ENCODE measurements at places on chromosomes 4 and X.

DNA sequence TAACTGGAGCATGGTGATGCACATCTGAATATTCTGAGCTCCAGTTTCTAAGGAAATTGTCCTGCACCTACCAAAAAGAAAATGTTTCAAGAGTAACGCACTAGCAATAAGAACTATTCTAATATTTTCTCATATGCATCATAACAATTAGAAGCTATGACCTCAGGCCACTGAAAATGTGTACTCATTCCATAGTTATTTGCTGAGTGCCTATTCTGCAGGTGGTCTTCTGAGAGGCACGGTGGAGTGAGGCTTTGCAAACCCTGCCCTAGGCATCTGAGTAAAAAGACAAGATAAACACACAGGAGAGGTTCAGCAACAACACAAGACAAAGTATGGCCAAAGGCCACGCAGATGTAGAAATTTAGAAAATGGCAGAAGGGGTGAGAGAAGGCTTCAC, 23.7 kb downstream of the SLC10A6 start:
- no peak for DNase-seq

DNA sequence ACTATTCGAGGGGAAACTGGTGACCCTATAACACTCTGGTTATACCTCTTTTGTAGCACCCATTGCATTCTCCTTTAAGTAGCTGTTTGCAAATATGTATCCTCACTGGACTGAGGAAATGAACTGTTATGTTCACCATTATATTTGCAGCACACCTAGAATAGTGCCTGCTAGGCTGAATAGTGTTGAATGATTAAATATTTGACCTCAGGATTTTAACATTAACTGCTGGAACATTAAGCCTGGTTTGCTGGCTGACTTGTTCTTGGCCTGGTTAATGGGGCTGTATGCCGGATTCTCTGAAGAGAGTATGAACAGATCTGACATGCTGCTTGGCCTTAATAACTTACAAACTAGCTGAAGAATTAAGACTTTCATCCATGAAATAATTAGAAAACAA, 80.1 kb downstream of the RS1 start:
- no peak for DNase-seq

GRCh38 chr4:52555356-52555716, 103.8 kb downstream of the USP46 start:
- DNase-seq: peak; percentile 48

DNA sequence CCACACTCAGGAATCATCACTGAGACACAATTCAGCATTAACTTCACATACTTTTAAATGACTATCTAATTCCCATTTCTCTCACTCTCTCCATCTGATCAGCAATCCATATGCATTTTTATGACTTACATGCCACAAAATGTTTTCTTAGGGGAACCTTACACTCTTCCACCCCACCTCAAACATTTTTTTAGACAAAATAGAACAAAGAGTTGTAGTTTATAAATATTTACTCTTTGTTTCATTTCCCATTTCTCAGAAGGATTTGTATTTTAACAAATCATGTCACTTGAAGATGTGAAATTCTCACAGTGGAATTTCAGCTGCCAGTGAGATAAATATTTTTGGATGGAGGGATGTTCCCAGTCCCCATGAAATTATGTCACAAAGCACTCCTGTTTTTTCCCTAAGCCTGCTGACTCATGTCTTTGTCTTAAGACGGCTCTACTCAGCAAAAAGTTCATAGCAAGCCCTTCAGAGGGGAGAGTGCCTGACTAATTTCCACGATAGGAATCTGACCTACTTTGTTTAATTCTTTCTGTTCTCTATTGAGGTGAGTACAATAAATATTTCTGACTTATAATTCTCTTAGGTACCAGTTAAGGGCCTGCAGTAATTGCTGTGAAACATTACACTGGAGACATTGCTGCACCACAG, 257.7 kb downstream of the THOC2 start:
- DNase-seq: no peak

GRCh38 chrX:154530286-154530685, 14.3 kb upstream of the FAM3A start:
- no peak for DNase-seq

GRCh38 chrX:1165535-1166196, 46.8 kb downstream of the CRLF2 start:
- peak; percentile 38 for DNase-seq

- DNase-seq: no peak
These were observed 538.6 kb downstream of the ANKRD50 start for GRCh38 chr4:124173912-124174311.

- peak; percentile 32 for DNase-seq
These were observed 23.9 kb upstream of the PRDM8 start for GRCh38 chr4:80173401-80173800.

GRCh38 chr4:132592340-132592739, 556.8 kb upstream of the PCDH10 start:
- no peak for DNase-seq

DNA sequence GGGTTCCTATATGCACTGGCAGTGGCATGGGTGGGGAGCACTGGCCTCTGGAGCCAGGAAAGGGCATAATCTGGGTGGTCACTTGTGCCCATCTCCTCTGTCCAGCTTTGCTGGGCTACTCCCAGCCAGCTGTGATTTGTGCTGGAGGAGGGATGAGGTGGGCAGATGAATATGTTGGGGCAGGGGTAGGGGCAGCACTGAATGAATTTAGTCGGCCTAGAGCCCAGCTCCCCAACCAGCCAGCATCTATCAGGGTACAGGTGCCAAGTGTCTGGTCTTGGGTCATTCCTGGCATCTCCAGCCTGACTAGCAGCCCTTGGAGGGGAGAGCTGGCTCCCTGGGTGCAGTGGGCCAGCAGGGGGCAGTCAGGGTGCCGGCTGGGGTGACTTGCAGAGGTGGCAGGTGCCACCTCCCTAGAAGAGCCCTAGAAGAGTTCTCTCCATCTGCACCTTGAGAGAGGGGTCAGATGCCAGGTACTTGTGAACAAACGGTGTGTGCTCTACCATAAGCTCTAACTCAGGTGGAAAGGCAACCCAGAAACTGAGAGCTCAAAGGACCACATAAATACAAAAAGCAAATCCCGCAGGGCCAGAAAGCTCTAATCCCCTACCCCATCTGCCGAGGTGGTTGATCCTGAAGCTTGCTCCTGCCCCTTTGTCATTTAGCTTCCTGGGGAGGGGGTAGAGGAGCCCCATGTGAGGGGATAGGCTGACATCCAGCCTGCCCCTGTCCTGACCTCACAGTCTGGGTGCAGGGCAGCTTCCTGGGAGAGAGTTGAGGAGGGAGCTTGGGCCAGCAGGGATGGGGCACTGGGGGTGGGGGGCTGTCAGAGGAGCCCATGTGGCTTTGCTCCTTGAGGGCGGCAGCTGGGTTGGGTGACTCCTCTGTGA, 2.2 kb downstream of the SORCS2 start:
- DNase-seq: peak; percentile 62
